Renal cortex interstitium (tissue), 15 donors: ENCODE measurements at places on chromosomes 3 and 15. TPM values are rescaled to one million over a fixed set of nuclear protein-coding genes. Genes with fewer than 3 reads are reported as not detected.

GRCh38 chr3:177402533-177402932, 205.3 kb upstream of the TBL1XR1 start:
- no peak for DNase-seq

- peak; percentile 15 for DNase-seq
Measured at GRCh38 chr3:170907637-170908234, 701 bp downstream of the EIF5A2 start.

The FSIP1 gene
- 2.6 TPM for polyA plus RNA-seq

The PARP15 gene
- polyA plus RNA-seq, result 0.58 TPM

DNA sequence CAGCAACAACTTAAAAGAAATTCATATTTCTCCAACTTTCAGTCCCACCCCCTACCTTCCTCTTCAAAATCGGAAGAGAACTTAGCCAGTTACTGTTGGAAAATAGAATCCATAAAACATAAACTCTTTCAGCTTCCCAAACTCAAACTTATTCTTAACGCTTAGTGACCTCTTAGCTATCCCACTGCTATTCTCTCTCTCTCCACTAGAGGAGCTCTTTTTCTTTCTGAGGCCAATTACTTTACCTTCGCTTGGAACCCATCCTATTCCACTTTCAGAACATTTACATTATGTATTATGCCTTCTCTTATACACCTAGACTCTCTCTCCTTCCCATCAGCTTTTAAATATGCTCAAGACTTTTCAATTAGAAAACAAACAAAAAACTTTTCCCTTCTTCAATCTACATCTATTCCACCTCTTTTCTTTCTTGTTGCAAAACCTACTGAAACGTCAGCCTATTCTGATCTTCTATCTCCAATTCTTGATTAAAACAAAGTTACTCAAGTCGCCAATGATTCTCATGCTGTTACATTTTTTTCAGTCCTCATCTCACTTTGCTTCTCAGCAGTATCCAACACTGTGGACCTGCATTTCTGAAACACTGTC, 13.4 kb upstream of the GHSR start:
- no peak for DNase-seq

DNA sequence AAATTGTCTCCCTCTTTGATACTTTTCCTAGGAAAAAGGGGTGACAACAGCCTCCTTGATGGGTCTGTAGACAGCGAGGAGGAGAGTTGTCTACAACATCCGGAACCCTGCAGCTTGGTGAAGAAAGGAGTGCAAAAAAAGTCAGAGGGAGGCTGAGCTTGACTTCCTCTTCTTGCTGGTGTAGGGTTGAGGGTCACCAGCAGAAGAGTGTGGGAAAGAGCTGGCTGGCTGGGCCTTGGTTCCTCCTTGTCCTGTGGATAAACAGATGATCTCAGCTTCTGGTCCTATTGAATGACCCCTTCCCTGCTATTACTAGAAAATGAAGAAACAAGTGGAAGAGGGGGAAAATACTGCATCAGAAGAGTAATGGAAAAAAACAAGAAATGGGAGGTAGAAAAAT, 20.4 kb downstream of the SLC7A14 start:
- DNase-seq, result no peak

- DNase-seq, result no peak
Measured at GRCh38 chr15:90545095-90545494, 15.4 kb downstream of the CRTC3 start.

- DNase-seq, result no peak
Measured at GRCh38 chr3:51386159-51386851, 1.2 kb downstream of the MANF start.

The OR5K2 gene
- polyA plus RNA-seq, result not detected

GRCh38 chr3:48238531-48239085, 2.3 kb upstream of the ZNF589 start:
- no peak for DNase-seq

- peak; percentile 20 for DNase-seq
Measured at GRCh38 chr15:65906396-65906795, 37.1 kb downstream of the RAB11A start.

DNA sequence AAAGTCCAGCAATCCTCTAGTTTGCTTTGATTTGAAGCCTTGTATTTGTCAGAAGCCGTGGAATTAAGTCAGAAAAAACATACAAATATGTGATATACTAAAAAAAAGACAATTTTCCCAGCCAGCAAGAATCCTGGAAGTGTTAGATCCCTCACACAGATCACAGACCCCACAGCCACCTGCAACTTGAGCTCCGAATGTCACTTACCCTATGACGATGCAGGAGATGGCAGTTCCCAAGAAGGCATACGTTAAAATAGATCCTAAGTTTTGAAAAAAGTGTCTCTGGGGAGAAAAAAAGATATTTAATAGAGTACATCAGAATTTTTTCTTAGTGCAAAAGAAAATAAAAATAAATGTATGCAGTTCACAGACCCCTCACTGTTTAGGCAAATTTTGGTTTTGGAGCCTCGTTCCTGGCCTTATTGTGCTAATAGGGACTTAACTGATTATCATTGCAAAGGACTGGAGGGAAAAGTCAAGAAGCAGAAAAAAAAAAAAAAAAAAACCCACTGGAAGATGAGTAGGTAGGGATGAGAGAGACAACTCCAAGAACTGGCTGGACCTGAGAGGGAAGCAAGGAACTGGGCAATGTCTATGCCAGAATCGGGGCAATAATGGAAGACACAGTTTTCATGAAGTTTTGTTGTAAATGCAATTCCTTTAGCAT, 53.3 kb downstream of the SLC9A9 start:
- no peak for DNase-seq

DNA sequence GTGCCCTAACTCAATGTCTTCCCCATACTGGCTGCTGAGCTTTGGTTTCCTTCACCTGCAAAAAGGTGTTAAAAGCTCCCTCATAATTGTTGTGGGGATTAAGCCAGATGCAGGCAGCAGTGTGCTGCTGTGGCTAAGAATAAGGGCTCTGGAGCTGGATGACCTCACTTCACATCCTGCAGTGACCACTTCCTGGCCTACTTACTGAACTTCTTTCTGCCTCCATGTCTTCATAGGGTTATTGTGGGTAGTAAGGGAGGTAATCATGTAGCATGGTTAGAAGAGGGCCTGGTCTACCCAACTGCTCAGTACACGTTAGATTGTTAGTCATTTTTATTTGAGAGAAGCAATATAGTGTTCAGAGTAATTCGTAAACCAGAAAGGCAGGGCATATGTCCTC, 18.4 kb downstream of the GYG1 start:
- DNase-seq, result no peak

The P2RY1 gene
- 3.4 TPM for polyA plus RNA-seq

- no peak for DNase-seq
Measured at GRCh38 chr3:94162700-94163099, 99.8 kb downstream of the NSUN3 start.

- DNase-seq, result no peak
Measured at GRCh38 chr15:83927704-83928391, 273.9 kb downstream of the ADAMTSL3 start.

The TP63 gene
- polyA plus RNA-seq, result 0.73 TPM

DNA sequence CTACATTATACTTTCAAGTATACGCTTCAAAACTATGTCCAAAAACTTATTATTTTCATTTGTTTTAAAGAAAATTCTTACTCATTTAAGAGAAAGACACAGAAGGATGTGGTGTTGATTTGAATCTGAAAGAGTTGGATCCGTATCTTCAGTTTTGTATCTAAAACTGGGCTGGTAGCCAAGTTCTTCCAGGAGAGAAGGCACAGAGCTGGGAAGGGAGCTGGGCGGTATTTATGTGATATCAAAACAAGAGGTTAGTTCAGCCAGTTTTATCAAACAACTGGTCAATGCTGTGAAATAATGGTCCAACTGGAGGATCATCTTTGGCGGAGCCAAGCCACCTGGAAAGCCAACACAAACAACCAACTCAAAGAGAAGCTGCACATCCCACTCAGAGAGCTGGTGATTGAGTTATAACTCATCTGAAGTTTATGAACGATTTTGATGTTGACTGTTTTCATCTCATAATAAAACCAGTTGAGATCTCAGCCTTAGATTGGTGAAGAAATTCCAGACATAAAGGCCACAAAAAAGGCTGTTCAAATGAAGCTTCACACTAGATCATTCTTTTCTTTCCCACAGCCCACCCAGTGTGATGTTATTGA, 489.6 kb upstream of the RASGRP1 start:
- no peak for DNase-seq

The SUSD5 gene
- polyA plus RNA-seq, result 4.0 TPM

GRCh38 chr15:70172566-70173225, 75.0 kb upstream of the TLE3 start:
- DNase-seq, result no peak

- DNase-seq, result no peak
Measured at GRCh38 chr3:184954251-184954650, 142.3 kb downstream of the VPS8 start.

- peak; percentile 92 for DNase-seq
Measured at GRCh38 chr3:64685800-64686445, 1.9 kb downstream of the ADAMTS9 start.

DNA sequence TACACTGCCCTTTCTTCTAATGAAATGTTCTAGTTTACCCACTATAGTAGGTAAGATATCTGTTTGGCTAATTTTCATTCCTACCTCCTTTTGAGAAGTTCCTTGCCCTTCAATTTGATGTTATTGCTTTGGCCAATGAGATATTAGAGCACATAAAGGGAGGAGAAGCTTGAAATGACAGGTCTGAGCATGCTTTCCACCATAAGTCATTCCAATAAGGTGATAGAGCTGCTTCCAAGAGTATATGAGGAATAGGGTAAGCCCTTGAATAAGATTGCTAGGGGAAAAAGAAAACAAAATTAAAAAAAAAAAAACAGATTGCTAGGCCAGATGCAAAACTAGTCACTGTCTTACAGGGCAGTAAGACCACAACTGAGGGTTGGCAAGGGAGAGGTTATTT, 78.9 kb upstream of the TRIM42 start:
- no peak for DNase-seq

DNA sequence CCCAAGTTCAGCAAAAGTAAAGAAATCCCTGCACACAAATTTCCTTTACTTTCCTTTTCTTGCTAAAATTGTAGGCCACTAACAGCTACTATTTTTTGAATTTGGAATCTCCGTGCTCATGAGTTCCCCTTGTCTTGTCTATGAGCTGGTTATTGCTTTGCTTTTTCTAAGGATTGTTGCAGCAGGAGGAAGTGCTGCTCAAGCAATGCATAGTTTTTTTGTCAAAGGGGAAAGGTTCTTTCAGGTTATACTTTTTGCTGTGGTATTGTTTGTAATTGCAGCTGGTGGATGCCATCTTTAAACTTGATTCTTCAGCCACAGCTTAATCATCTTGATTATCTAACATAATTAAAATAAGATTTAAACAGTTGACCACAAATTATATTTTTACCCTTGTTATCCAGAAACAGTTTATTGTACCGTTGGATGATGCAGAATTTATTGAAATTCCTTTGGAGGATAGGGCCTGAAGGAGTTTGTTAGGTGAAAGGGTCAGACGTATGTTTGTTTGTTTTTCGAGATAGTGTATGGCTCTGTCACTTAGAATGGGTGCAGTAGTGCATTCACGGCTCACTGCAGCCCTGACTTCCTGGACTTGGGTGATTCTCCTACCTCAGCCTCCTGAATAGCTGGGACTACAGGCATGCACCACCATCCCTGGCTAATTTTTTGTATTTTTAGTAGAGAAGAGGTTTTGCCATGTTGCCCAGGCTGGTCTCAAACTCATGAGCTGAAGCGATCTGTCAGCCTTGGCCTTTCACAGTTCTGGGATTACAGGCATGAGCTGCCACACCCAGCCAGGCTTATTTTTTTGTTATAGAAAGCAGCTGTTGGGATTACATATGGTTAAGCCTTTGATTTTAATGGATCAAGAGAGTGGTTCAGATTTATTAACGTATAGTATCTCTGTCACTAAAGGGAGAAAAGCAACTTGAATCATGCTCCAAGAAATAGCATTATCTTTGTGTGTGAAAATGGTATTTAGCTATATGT, 11.7 kb downstream of the MGA start:
- DNase-seq, result no peak

The ALDH1L1 gene
- 43.0 TPM for polyA plus RNA-seq

The SSR3 gene
- 131 TPM for polyA plus RNA-seq

- DNase-seq, result peak; percentile 40
Measured at GRCh38 chr3:122101646-122102045, 46.5 kb downstream of the CD86 start.
